Pancreas (tissue), 10 donors: ENCODE measurements at places on chromosomes 11 and 22. TPM values are rescaled to one million over a fixed set of nuclear protein-coding genes. Genes with fewer than 3 reads are reported as not detected.

UPK3A gene
- polyA plus RNA-seq: 0.21 TPM

MPEG1 gene
- 0.68 TPM for polyA plus RNA-seq

CDC42EP2 gene
- polyA plus RNA-seq: 4.8 TPM

LYVE1 gene
- 4.3 TPM for polyA plus RNA-seq

SEPTIN5 gene
- polyA plus RNA-seq: 39.3 TPM

KCNQ1OT1 gene
- 0.31 TPM for polyA plus RNA-seq
